Tibial nerve (tissue), 4 donors: ENCODE measurements at places on chromosomes 3 and 15.

GRCh38 chr15:90836296-90836871, 32.0 kb upstream of the FURIN start:
- no peak for DNase-seq

GRCh38 chr15:48794697-48795134, 16.2 kb downstream of the CEP152 start:
- DNase-seq: no peak

- DNase-seq: no peak
Observed at GRCh38 chr15:68684476-68684875, 105.7 kb downstream of the CORO2B start.

DNA sequence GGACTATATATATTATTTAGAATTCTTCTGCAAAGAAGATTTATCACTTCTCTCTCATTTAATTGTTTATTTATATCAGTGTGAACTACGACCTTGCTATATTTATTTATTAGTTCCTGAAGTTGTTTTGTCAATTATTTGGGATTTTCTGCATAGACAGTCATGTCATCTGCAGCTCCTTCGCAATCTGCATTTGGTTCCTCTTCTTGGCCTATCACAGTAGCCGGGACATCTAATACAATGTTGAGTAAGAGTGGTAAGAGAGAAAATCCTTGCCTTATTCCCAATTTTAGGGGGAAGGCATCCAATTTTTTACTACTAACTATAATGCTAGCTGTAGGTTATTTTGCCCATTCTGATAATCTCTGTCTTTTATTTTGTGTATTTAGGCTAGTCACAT, 39.4 kb downstream of the FOXL2 start:
- DNase-seq: no peak

DNA sequence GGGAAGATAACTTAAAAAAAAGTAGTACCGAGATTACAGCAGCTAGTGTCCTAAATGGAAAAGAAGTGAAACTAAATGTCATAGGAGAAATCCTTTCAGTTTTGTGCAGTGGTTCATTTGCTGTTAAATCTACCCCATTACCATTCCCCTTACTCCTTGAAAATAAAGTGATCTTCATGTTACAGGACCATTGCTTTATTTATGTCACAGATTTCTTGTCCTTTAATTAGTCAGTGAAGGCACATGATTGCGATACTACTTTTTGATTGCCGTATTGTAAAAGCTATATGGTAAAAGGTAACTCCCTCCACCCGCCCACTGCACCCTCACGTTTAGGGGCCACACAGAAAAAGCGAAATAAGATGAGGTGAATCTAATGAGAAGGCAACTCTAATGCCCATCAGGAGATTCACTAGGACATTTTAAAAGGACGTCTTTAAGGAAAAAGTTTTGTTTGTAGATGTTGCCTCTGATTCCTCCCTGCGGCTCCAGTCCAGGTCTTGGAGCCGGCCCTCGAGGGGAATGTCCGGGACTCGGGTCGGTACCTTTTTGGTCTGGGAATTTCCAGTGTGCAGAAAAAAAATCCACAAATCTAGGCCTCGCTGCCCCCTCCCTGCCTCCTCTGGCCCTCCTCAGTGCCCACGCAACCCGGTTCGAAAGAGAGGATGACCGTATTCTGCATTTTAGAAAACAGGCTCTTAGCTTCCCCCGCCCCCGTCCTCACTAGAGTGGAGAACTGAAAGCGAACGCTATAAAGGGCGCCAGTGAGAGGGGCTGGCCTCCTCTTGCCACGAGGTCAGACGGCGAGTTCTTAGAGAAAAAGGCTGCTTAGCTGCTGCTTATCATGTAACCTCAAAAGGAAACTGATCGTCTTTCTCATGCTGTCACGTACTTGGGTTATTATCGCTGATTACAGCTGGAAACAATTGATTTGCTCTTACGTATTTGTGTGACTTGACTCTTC, 21.8 kb upstream of the NFKBIZ start:
- DNase-seq: peak; percentile 60
